ENCODE measurements at places on chromosomes 4 and X.

DNA sequence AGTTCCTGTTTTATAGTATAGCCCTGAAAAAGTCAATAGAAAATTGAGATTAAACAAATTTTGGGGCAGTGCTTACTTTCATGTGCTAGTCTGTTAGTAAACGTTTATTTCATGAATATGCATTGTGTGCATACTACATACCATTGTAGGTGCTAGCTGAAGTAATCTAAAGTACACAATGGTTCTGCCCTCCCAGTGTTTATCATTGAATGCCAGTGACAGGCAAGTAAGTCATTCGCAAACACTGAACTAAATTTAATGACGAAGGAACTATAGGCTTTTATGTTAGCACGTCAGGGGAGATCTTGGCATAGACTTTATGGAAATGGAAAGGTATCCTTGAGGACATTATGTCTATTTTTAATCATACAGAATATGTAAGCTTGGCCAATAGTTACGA, 426.9 kb upstream of the EPHA5 start:
- no peak for DNase-seq

GRCh38 chr4:101961144-101961543, 170.6 kb downstream of the BANK1 start:
- no peak for DNase-seq

DNA sequence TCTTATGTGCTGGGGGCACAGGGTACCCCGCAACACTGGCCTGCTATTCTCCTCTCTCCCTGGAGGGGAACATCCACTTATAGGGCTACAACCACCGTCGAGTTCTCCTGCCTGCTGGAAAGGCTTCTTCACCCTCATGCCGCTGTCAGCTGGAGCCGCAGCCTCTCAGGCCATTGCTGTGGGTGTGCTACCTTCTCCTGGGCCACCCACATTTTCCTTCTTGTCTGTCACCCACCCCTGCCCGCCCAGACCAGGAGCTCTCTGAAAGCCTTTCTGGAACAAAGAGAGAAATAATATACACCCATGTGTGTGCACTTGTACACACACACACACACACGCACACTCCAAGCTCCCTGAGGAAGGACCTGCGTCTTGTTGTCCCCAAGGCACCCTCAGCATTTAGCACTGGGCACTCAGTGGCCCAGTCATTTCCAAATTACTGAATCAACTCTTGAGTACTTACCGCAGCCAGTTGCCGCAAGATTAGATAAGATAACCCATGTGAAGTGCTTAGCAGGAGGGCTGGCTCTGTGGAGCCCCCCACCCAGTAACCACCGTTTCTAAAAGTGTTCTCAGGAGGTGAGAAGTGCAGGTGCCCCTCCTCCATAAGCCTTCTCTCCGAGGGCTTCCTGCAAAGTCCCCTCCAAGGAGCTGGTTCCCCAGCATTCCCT, 50.2 kb downstream of the CPZ start:
- DNase-seq: no peak

- DNase-seq: peak; percentile 9
Measured at GRCh38 chr4:105145903-105146275, 787 bp upstream of the TET2 start.

- DNase-seq: no peak
Measured at GRCh38 chr4:116664198-116664597, 421.2 kb downstream of the TRAM1L1 start.

- no peak for DNase-seq
Measured at GRCh38 chrX:70032792-70033191, 16.9 kb downstream of the AWAT2 start.

DNA sequence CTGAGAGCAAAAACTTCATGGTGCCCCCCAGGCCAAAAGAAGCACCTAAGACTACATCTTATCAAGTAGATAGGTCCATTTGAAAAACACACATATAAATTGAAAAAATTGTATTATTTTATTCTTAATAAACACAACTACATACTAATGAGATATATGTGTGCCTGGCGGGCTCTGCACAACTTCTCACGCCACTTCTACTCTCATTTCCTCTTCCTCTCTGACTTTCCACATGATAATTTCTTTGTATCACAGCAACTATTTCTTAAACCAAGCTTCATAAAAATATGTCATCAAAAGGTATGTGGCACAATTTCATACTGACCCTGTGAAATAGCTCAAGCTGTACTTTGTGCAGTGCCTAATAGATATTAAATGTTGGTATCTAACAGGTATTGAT, 10.7 kb upstream of the NPY2R start:
- DNase-seq: no peak

GRCh38 chr4:113919611-113920010, 59.8 kb downstream of the ARSJ start:
- DNase-seq: no peak

GRCh38 chrX:9379697-9380551, 84.9 kb upstream of the TBL1X start:
- no peak for DNase-seq

- no peak for DNase-seq
Measured at GRCh38 chr4:84892950-84893349, 73.5 kb downstream of the WDFY3 start.

DNA sequence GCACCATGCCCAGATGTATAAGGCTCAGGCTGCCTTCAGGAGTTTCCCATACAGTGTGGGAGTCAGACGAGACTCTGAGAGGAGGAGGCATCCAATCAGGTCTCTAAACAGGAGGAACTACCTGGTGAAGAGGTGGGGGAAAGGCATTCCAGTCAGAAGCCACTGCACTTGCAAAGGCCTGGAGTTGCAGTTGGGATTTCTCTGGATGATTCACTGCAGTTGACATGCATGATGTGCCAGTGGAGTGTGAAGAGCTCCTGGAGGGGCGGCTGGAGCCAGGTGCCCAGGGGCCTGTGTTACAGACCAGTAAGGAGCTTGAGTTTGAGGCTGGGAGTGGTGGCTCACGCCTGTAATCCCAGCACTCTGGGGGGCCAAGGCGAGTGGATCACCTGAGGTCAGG, 339.1 kb downstream of the ARHGAP10 start:
- no peak for DNase-seq

- no peak for DNase-seq
Measured at GRCh38 chrX:45889471-45889870, 655.8 kb downstream of the ZNF674 start.

DNA sequence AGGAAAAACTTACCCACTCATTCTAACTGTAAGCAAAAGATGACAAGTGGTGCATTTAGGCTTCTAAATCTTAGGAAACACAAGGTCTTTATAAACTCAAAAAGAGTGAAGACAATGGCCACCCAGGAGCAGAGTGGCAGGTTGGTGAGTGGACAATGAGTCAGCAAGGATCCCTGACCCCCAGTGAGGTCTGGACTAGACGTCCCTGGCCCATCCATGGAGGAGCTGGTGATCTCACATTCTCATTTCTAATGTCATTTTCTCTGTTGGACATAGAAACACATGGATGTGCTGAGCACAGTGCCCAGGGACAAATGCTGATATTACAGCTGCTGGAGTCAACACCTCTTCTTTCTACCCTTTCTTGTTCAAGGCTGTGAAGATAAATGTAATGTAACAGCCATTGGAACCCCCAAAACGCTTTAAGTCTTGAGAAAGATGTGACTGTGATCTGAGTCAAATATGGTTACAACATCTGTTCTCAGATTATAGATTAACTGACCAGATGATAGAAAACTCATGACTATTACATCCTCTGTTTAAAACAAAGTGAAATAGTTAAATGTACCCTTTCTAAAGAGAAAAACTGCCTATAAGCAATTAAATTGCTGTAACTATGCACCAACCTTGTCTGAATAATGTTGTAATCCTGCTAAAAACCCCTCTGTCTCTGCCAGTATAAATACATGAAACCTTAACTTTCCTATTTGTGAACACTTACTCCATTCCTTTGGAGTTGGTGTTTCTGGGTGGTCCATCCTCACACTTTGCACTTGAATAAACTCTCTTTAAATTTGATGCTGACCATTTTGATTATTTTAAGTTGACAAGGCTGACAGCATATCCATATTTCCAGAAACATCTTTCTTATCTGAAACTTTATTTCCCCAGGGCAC, 92.7 kb downstream of the USP46 start:
- no peak for DNase-seq

- no peak for DNase-seq
Measured at GRCh38 chr4:161273607-161274006, 890.2 kb downstream of the FSTL5 start.

- peak; percentile 18 for DNase-seq
Measured at GRCh38 chr4:83548151-83548905, 12.4 kb downstream of the GPAT3 start.

DNA sequence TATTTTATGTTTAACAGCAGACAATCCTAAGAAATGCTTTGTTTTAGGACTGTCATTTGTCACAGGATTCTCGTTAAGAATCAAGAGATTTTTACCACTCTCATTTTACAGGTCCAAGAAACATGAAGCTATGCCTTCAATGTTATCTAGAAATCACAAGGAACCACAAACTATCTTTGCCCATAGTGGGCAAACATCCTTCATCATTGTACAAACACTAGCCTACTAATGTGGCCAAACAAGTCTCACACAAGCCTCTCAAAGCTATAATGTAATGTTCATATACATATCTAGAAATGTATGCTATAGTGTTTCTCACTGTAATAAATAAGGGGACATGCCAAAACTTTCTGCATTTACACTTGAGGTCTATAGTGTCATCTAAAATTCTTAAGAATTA, 26.8 kb downstream of the ZMAT1 start:
- no peak for DNase-seq

DNA sequence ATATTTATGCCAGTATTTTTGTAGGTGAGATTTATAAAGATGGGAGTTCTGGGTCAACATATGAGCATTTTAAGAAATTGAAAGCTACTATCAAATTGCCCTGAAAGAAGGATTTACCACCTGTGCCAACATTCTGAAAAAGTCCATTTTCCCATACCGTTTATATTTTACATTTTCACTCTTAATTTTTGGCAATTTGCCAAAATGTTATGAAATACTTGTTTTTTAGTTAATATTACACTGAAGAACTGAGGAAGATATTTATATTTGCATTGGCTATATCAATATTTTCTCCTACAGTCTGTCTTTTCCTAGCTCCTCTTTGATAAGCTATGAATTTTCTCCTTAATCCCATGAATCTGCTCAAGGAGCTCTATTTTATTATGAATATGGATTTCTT, 52.4 kb downstream of the DCHS2 start:
- no peak for DNase-seq

GRCh38 chr4:168605411-168605810, 108.6 kb downstream of the PALLD start:
- no peak for DNase-seq

GRCh38 chrX:40628506-40628905, 5.3 kb downstream of the MPC1L start:
- DNase-seq: no peak

GRCh38 chrX:45360571-45360970, 159.9 kb upstream of the DIPK2B start:
- no peak for DNase-seq

- DNase-seq: no peak
Measured at GRCh38 chr4:141036786-141037185, 96.5 kb downstream of the RNF150 start.

DNA sequence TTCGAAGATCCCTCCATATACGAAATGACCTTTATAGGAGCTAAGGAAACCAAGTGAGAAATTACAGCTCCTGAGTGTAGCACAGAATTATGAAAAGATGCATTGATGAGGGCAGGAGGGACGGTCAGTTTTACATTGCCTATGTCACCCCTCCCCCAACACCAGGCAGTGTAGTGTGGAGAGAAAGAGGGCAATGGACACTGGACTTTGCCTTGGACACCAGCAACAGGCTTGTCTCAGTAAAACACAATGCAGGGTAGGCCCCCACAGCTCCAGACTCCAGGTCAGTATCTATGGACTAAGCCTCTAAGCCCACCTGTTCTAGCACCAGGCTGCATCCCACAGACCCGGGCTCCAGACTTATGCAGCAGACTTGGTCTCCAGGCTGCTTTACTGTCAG, 16.5 kb downstream of the APOOL start:
- DNase-seq: no peak

DNA sequence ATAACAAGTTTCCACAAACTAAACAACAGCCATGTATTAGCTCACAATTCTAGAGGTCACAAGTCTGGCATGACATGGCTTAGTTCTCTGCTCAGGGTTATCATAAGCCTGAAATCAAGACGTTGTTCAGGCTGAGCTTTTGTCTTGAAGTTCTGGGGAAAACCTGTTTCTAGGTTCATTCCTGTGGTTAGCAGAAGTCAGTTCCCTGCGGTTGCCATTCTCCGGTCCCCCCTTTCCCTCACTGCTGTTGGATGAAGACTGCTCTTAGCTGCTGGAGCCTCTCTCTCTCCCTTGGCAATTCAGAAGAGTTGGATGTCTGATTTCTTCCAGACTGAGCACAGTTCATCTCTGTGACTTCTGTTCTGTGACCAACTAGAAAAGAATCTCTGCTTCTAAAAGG, 962.6 kb downstream of the PCDH7 start:
- no peak for DNase-seq

GRCh38 chr4:100430451-100430850, 87.4 kb downstream of the EMCN start:
- DNase-seq: no peak

GRCh38 chr4:81164623-81165416, 50.2 kb downstream of the PRKG2 start:
- DNase-seq: no peak

GRCh38 chrX:283115-283845, 2.1 kb downstream of the PLCXD1 start:
- DNase-seq: peak; percentile 81

GRCh38 chrX:68462653-68463052, 29.4 kb upstream of the OPHN1 start:
- DNase-seq: no peak
